T-cell (primary cell): ENCODE measurements at places on chromosomes 4 and X. TPM values are rescaled to one million over a fixed set of nuclear protein-coding genes. Genes with fewer than 3 reads are reported as not detected.
A peak's percentile ranks its signal among the peaks of the same experiment; 100 is the strongest.

GRCh38 chr4:42172921-42173320 is 20.5 kb upstream of the BEND4 start:
- DNase-seq = no peak

Gene CXorf49
- not detected for total RNA-seq

Gene MYOZ2
- not detected for total RNA-seq

DNA sequence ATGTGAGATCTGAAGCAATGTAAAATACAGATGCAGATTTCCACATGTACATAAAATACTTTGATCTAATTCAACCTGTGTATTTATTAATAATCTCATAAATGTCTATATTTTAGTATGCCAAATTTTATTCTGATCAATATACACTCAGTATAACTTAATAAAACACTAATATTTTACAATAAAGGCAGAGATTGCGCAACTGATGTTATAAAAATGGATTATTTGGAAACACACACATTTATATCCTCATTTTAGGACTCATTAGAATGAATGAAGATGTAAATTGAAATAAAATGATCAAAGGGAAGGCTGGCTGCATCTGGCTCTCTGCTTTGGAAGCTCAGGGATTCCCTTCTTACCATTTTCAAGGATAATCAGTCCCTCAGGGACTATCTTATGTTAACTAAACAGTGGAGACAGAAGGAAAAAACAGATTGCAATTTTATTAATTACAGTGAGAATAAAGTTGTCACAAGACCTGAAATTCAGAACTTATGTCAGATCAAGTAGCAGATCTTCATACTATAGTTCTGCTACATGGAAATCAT is 900.9 kb upstream of the EPHA5 start:
- no peak for DNase-seq

Gene CHRNA9
- not detected for total RNA-seq

GRCh38 chr4:99824070-99824599 is 7.5 kb downstream of the DAPP1 start:
- DNase-seq = no peak

- DNase-seq = no peak
Measured at GRCh38 chr4:161892951-161893350, 270.8 kb downstream of the FSTL5 start.

Gene AFM
- not detected for total RNA-seq

DNA sequence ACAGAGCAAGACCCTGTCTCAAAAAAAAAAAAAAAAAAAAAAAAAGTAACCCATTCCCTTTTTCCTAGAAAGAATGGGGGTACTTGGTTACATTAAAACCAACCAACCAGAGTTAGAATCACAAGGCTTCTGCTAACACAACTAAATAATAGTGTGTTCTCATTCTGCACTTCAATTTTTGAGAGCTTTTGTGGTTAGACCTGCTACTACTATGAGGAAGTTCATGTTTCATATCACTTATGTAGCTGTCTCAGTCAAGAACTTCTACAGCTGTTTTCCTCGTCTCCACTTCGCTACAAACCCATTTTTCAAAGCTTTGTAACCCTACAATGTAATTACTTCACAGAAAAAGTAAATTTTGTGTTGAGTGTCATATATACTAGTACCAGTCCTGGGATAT is 58.3 kb downstream of the PDHA2 start:
- no peak for DNase-seq

DNA sequence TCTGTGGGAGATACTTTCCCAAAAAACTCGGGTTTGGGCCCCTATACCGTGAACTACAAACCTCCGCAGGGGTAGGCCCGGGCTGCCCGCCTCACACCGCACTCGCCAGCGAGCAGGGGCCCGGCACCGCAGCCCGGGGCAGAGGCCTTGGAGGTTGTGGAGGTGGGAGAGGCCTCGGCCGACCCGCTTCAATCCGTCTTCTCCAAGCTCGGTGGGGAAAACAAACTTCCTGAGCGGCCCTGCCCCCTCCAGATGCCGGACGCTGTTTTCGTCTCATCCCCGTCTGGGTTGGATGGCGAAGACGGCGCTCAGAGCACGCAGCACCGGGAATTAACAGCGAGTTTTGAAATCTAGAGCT is 442 bp upstream of the MCUB start:
- peak; percentile 27 for DNase-seq

GRCh38 chrX:9378980-9379696 is 85.7 kb upstream of the TBL1X start:
- no peak for DNase-seq

Gene CCDC160
- not detected for total RNA-seq

Gene FATE1
- total RNA-seq = not detected

GRCh38 chr4:145014365-145014764 is 83.6 kb downstream of the ANAPC10 start:
- DNase-seq = no peak

DNA sequence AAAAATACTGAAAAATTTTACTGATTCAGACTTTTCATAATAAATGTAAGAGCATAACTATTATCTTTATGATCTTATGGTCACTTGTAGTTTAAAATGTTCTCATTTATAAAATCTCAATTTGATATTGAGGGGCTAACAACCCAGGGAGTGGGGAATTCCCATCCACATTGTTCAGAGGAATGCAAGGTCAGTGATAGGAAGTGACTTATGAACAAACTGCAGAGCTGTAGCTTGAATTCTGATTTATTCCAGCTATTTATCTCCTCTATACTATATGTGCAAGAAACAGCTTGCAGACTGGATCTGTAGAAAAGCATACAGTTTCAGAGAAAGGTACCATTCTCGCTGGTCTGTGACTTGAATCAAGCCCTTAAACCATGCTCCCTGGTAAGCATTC is 61.6 kb downstream of the SEC24D start:
- no peak for DNase-seq

Gene HS6ST2
- not detected for total RNA-seq

GRCh38 chrX:81286608-81287007 is 84.7 kb downstream of the SH3BGRL start:
- no peak for DNase-seq

- no peak for DNase-seq
Measured at GRCh38 chr4:171629182-171629581, 184.0 kb upstream of the GALNTL6 start.

DNA sequence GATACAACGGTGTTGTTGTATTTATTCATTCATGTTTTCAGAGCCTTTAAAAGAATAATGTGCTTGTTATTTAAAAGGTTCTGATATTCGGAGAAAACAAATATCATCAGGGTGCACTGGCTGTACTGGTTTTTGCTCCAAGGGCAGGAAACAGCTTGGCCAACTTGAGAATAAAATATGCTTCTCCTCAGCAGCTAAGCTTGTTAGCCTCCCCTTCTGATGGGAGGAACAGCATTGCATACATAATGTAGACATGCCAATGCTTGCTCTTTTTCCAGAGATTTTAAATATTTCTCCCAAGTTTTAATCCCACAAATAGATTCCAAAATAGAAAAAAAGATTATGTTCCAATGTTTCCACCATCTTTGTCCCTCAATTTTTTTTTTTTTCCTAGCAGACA is 87.6 kb upstream of the RPL34 start:
- DNase-seq = no peak

Gene TRAM1L1
- not detected for total RNA-seq

Gene ZNF630
- total RNA-seq = 2.1 TPM

DNA sequence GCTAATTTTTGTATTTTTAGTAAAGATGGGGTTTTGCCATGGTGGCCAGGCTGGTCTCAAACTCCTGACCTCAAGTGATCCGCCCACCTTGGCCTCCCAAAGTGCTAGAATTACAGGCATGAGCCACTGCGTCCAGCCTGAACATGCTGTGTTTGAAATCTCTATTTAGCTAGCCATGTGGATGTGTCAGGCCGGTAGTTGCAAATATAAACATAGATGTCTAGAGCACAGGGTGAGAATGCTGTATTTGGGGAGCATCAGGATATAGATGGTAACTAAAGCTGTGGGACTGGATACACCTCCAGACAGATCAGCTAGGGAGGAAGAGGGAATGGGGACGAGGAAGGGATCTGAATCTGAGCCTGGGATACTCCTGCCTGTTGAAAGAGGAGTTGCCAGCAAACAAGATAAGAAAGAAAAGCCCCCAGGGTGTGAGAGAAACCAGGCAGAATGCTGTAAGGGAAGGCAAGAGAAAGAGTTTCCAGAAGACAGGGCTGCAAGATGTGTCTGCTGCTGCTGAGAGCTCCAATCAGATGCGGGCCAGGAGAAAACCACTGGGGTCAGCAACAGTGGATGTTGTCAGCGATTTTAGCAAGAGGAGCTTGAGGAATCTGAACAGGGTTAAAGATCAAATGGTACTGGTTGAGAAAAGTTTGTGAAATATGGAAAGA is 177.4 kb downstream of the PALLD start:
- no peak for DNase-seq

Gene BST1
- total RNA-seq = 0.46 TPM

Gene ARHGAP10
- 7.7 TPM for total RNA-seq

Gene ARMCX2
- 8.9 TPM for total RNA-seq

DNA sequence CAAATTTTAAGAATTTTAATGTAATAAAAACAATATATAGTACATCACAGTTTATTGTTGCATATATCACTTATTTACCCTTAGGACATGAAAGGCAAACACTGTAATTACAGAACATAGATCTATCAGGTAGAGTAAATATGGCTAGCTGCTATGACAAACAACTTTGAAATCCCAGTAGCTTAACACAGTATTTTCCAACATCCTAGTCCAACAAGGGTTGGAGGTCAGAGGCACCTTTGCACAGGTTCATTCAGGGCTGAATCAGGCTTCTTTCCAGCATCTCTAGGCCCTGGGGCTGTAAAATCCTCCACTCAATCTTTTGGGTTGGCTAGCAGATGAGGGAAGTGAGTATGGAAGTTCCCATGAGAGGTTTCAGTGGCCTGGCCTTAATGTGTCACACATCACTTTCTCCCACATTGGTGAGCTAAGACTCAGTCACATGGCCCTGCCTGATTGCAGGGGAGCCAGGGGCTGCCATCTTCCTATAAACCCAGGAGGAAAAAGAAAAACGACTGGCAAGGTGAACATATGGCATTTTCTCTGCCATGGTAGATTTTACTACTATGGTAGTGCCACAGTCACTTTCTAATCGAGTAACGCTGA is 32.9 kb downstream of the HERC6 start:
- DNase-seq = no peak

Gene CT45A2
- total RNA-seq = not detected
